ENCODE measurements at places on chromosomes 2 and 18.

- DNase-seq: no peak
Observed at GRCh38 chr2:98559581-98559980, 48.7 kb downstream of the COA5 start.

GRCh38 chr2:26701596-26701995 is 9.1 kb downstream of the KCNK3 start:
- DNase-seq: no peak

- no peak for DNase-seq
Observed at GRCh38 chr18:22509423-22509822, 91.7 kb upstream of the CTAGE1 start.

DNA sequence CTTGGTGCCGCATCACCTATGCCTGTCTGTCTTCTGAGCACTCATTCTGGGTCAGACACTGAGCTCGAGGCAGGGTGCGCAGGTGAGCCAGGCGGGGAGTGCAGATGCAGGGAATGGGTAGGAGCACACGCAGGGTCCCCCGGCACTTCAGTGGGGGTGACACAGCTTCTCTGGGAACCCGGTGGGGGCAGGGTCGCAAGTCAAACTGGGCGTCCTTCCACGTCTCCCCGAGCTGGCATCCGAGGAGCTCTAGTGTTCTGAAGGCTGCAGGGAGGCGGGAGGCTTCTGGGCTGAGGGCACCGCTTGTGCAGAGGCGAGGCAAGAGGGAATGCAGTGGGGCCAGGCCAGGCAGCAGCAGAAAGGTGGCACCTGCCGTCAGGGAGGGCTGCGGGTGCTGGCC is 86.0 kb downstream of the DGKD start:
- DNase-seq: no peak

DNA sequence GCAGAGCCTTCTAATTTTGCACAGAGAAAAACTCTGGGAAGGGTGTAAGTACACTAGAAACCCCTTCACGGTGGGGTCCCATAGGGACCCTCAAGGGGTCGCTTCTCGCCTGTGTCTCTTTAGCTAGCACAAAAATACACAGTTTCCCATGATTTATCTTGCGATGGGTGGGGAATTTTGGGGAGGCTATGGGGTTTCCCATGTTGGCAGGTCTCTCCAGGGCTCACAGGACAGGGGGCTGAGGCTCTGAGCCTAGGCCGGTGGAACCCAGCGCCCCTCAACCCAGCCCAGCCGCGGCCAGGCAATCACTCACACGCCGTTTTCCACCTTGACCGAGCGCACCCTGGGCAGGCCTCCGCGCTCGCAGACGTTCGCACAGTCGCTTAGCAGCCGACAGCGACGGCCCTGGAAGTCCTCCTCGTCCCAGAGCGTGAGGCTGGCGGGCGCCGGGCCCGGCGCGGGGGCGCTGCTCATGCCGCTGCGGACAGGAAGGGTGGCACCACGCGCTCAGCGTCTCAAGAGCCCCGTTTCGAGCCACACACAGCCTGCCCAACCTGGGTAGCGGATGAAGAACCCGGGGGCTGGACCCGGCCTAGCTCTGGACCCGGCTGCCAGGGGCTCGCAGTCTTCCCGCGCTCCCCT is 398 bp downstream of the CRYBA2 start:
- DNase-seq: no peak

DNA sequence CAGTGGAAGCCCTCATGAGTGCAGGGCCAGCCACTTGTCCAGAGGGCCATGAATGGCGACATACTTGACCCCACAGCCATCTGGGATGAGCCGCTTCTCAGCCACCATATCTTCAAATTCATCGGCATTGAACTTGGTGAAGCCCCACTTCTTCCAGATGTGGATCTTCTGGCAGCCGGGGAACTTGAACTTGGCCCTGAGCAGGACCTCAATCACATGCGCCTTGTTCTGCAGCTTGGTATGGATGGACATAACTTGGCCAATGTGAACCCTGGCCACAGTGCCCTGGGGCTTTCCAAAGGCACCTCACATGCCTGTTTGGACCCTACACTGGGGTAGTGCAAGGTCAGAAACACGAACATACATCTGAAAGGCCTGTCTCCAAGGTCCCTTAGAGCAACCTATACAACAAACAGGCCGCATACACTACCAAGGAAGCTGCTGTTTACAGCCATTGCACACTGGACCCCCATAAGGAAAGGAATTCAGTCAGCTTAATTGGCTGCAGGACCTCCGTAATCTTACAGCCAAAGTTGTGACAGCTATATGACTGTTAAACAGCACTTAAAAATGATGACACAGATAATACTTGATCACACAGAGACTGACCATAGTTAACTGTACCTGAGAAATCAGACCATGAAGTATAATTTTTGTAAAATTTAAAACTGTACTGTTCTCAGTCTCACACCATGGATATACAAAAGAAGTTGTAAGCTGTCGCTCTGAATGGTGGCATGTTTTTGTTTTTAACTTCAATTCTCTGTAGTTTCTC is 53.8 kb downstream of the USP34 start:
- no peak for DNase-seq

GRCh38 chr2:40218679-40219078 is 233.2 kb downstream of the SLC8A1 start:
- DNase-seq: no peak

- DNase-seq: no peak
Observed at GRCh38 chr2:196954001-196954400, 27.5 kb upstream of the PGAP1 start.

- no peak for DNase-seq
Observed at GRCh38 chr2:117723888-117724434, 90.5 kb upstream of the DDX18 start.

DNA sequence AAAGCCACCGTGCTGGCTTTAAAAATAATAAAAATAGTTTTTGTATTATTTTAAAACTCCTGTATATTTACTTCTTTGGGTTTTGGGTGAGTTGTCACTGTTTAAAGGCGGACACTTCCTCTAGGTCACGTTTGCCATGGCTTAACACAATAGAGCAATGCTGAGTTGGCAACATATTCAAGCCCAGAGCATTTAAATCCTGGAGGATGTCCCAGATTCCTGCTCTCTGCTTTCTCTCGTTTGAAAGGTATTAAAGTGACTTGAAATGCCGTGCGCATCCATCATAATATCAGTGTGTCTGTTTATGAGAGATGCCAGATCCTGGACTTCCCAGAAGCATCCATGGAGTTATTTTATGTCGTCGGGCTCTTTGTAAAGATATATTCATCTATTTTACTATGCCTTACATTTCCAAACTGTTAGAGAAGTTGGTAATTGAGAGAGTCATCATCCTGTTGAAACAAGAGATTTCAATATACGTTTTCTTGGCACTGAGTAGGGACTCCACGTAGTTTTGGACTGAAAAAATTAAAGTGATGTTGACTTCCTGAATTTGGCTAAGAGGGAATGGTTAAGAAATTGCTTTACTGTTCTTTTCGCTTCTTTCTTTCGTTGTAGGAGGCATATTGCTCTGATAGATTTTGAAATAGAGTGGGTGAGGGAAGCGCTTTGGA is 150.6 kb downstream of the ZNF236 start:
- DNase-seq: no peak

GRCh38 chr2:120460511-120460910 is 114.6 kb downstream of the INHBB start:
- DNase-seq: no peak

- DNase-seq: no peak
Observed at GRCh38 chr2:241894681-241895426, 25.3 kb downstream of the RTP5 start.

DNA sequence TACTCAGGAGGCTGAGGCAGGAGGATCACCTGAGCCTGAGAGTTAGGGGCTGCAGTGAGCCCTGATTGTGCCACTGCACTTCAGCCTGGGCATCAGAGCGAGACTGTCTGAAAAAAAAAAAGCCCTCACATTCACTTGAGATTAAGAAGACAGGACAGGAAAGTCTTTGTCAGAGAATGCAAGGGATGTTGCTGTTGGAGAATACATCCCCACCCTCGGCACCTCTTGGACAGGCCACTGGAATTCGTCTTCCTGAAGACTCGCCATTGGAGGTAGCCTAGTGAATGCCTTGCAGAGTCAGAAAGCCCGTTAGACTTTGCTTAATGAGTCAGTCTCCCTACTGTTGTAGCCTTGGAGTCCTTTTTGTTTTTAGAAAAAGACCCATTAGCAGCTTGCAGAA is 205.6 kb downstream of the FAM210A start:
- no peak for DNase-seq

- no peak for DNase-seq
Observed at GRCh38 chr2:170024721-170025120, 153.2 kb upstream of the MYO3B start.

GRCh38 chr2:91839904-91840868 is 3031.0 kb upstream of the TEKT4 start:
- no peak for DNase-seq

DNA sequence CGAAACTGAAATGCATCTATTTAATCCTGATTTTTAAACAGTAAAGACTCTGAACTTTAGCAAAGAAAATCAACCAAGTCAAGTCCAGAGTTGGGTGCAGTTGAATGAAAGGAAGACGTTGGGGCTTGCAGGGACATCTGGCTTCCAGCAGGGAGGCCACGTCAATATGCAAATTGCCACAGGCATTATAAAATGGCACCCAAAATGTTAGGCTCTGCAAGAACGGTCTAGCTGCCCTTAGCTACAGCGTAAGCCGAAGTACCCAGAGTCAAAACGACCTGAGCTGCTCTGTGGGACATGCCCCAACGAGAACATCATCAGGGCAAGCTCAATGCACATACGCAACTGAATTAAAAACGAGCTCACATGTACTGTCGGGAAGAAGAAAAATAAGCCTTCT is 30.7 kb downstream of the DOCK10 start:
- no peak for DNase-seq

GRCh38 chr2:124983595-124983994 is 958.5 kb downstream of the CNTNAP5 start:
- DNase-seq: no peak

DNA sequence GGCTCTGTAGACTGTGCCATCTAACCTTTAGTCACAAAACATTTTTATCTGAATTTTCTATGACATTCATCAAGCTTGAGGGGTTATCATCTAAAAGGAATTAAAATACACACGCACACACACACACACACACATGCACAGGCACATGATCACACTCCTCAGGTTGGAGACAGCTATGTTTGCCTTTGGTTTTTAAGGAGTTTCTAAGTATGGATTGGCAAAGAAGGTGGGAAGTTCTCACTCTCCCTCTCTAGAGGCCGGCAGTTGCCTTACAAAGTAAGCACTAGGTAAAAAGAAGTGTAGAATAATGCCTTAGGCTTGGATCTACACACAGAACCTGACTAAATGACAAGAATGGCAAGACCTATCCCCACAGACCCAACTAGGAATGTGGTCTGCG is 437.1 kb downstream of the ZEB2 start:
- no peak for DNase-seq

DNA sequence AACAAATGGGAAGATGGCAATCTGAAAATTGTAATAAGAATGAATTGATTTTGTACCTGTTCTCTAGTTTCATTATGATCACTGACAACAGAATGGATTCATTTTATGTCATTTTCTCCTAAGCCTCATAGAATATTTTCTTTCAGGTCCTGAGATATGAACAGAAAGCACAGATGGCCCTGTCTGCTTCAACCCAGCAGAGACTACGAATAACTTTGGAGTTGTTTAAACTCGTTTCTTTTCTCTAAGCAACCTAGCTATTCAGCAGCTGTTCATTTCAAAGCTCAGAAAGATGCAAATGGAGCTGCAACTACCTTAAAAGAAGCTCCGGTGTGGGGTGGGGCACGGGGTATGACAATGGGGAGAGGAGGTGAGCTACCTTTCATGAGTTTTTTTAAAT is 124.9 kb downstream of the ALK start:
- DNase-seq: no peak

GRCh38 chr18:36279001-36279400 is 18.5 kb upstream of the FHOD3 start:
- DNase-seq: no peak

DNA sequence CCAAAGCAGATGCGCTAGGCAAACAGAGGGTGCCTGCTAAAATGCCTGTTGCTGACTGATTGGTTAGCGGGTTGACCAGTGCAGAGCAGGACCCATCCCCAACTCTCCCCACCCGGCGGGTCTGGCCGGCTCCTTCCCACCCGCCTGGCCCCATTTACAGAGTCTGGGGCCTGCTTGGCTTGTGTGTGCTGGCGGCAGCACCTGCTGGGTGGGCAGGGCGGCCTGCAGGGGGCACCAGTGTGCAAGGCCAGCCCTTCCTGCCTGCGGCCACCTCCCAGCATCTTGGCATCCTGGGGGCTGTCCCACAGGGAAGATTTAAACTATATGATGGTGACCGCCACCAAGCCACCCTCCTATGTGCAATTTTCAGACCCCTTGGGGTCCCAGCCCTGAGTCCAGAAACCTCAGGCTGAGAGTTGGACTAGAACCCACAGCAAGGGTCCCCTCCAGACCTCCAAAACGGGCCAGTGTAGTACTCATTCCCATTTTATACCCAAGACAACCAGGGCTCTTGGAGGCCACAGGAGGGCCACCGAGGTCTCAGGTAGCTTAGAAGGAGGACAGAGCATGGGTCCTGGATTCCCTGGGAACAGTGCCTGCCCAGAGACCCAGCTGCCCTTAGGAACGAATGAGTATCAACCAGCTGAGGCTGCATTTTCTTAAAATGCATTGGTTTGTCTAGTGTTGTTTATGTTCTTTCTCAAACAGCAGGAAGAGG is 173.6 kb downstream of the SMAD7 start:
- no peak for DNase-seq

DNA sequence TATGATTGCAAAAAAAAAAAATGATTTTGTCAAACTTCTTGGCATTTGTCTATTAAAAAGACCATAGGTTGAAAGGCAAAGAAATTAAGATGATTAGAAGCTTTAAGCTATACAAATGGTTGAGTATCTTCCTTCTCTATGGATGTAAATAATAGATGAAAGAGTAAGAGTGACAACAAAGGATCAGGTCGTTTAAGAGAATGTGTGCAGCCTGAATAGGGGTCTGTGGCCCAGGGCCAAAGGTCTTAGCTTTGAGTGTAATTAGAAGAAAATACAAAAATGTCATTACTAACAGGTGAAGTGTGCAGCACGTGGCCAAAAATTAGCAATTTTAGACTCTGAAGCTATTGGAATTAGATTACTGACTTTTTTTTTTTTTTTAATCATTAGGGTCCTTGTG is 122.4 kb downstream of the GREB1L start:
- DNase-seq: no peak

GRCh38 chr2:160167089-160167740 is 32.9 kb downstream of the ITGB6 start:
- DNase-seq: no peak
